ENCODE measurements at places on chromosomes 2 and 18.

- no peak for DNase-seq
Observed at GRCh38 chr18:21264651-21265050, 22.6 kb downstream of the GREB1L start.

DNA sequence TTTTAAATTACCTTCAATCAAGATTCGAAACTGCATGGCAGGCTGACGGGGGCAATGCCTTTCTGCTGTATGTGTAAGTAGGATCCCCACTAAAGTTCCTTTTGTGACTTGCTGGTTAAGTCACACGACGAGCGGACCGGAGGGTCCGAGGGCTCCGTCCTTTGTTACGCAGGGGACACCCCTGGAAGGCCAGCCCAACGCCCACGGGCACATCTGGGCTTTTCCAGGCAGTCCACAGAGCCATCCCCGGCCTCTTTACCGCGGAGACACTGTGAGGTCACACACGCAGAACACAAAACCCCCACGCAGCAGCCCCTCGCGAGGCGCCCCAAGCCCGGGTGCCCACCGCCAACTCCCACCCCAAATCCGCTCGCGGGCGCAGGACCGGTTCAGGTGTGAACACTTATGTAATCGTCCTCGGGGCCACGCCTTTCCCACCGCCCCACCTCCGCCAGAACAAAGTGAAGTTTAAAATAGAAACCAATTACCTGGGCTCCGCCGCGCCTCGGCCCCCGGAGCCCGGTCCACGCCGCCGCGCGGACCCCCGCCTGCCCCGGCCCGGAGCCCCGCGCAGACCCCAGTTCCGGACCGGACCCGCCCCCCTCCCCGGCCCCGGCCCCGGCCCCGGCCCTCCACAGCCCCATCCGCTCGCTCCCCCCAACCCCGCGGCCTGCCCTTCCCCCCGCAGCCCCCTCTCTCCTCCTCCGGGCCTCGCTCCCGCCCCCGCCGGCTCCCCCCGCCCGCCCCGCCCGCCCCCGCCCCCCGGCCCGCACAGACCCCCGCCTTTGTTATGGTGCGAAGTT is 4.2 kb downstream of the ZNF516 start:
- DNase-seq, result peak; percentile 18

- DNase-seq, result no peak
Observed at GRCh38 chr2:66824926-66825325, 390.0 kb downstream of the MEIS1 start.

GRCh38 chr2:204187229-204188083 is 250.9 kb downstream of the ICOS start:
- no peak for DNase-seq

GRCh38 chr18:61658431-61658830 is 234.4 kb downstream of the RNF152 start:
- no peak for DNase-seq

DNA sequence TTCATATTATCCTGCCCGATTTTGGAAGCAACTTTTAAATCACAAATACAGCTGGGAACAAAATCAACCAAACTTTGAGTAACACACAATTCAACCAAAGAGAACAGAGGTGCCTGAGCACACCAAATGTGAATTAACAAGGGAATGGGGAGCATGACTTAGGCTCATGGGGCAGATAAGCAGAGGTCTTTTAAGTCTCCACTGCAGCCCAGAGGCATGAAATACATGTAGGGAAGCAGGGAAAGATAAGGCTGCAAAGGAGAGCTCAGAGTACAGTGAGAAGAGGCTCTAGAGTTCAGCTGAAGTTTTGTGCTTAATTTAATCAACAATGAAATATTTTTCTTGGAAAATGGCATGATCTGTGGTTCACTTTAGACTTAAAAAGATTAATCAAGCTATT is 49.0 kb downstream of the CYTIP start:
- DNase-seq, result no peak

DNA sequence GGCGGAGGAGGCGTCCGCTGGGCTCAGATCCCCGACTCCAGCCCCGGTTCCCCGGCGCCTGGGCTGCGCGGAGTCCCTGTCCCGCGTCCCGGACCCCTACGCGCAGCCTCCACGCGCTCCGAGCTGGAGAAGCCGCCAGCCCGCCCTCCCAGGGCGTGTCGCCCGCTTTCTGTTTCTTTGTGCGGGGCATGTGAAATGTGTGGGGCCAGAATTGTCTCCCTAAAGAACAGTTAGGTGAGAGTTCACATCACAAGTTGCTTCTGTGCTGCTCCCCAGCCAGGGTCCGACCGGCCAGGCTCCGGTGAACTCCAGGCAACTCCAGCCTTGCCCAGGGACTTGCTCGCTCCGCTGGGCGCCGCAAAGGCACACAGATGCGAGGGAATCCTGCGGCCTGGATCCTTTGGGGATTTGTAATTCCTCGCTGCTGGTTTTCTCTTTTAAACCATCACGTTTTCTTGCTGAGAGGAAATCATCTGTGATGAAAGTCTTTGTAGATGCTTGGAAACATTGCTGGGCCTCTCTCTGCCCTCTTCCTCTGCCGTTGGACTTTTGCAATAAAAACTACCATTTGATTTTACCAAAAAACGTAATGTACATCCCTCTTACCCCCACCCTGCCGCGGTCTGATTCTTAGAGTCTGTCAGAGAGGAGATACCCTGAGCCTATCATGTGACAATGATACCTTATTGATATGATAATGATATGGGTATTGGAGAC is 631 bp downstream of the GYPC start:
- DNase-seq, result no peak
